Breast epithelium (tissue), 4 donors: ENCODE measurements at places on chromosomes 1 and 21. TPM values are rescaled to one million over a fixed set of nuclear protein-coding genes. Genes with fewer than 3 reads are reported as not detected.

GRCh38 chr1:91572044-91572443, 71.4 kb downstream of the CDC7 start:
- DNase-seq: no peak

DNA sequence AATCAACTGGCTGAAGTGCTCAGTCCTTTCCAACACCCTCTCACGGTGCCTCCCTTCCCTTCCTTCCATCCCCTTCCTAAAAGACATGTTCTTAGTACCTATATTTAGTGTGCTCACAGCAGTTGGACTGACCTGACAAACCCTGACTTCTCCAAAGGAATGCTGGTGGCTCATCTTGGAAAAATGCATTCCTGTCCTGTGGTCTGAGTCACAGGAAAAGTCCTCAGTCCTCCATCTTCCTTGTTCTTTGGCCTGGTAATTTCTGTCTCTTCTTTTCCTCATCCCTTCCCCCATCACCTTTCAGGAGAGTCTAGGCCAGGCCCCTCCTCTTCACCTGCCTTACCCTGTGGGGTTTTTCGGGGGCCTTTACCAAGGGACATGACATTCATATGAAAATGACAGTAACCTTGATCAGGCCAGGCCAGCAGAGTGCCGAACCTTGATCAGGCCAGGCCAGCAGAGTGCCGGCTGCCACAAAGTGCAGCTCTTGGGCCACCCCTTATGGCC, 7.2 kb downstream of the ATP1B1 start:
- DNase-seq: no peak

CASP9 gene
- total RNA-seq: 15.8 TPM

BPNT1 gene
- total RNA-seq: 24.3 TPM

DNA sequence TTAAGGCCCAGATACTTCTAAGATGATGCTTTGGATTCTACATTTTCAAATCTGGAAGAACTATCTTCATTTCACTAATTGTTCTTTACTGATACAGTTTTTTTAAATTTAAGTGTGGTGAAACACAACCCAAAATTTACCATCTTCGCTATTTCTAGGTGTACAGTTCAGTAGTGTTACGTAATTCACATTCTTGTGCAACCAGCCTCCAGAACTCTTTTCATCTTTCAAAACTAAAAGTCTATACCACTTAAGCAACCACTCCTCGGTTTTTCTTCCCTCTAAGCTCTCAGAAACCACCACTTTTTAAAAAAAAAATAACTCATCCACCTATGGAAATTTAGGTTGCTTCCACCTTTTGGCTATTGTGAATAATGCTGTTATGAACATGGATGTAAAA, 220.7 kb downstream of the PDE4B start:
- DNase-seq: no peak

- DNase-seq: no peak
Observed at GRCh38 chr1:18907917-18908845, 5.8 kb upstream of the ALDH4A1 start.

VHLL gene
- 0.98 TPM for total RNA-seq

DNA sequence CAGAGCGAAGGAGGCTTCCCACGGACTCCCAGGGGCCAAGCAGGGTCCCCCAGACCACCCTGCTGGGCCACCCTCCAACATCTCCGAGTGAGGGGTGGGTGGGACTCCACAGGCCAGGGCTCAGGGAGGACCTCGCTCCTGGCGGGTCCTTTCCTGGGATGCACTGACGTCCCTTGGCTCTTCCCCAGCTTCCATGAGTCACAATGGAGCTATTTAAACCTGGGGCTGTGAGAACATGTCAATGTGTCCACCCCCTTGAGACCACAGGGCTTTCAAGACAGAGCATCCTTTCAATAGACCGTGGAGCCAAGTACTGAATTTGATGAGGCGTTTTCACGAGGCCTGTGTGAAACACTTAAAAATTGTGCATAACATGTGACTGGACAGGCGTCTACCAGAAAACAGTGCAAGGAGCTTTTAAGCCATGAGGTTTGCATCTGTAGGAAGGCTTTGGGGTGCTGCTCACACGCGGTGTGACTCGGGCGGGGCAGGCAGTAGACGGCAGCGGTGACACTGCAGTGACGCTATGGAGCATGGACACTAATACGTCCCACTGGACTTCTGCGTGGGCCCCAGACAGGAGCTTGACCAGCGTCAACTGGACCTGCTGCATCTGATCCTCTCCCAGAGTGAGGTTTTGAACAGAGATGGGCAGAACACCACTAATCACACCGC, 24.1 kb upstream of the NPHP4 start:
- DNase-seq: no peak

GRCh38 chr1:191913260-191913977, 244.8 kb upstream of the RGS18 start:
- DNase-seq: no peak

GRCh38 chr1:190116921-190117320, 360.7 kb downstream of the BRINP3 start:
- no peak for DNase-seq

IL20 gene
- total RNA-seq: 1.5 TPM

SLC6A9 gene
- total RNA-seq: 5.1 TPM

LCE1B gene
- not detected for total RNA-seq

- peak; percentile 83 for DNase-seq
Observed at GRCh38 chr21:45554477-45555175, 12.4 kb upstream of the SLC19A1 start.

OR2L5 gene
- not detected for total RNA-seq

KCNQ4 gene
- total RNA-seq: 0.32 TPM

- no peak for DNase-seq
Observed at GRCh38 chr1:151474745-151475144, 15.5 kb upstream of the POGZ start.

DNA sequence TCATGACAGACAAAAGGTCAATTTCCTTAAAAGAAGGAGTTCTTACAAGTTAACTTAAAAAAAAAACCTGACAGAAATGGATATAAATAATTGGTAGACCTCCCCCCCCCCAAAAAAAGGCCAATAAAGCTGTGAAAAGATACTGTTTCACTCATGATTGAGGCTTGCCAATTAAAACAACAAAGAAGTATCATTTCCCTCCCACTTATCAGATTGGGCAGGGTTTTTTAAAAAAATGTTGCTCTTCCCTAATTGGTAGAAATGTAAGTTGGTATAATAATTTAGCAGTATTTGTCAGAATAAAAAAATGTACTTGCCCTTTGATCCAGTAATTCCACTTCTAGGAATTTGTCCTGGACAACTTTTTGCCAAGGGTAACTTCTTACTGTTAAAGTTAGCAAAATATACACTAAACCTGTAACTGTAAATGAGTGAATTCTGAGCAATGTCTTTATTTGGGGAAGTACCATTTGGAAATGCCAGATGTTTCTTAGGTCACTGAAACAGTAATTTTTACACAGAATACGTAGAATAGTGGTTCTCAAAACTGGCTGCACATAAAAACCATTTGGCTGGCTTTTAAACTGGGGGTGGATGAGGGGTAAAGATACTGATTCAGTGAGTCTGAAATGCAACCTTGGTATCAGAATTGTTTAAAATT, 17.5 kb downstream of the RNF2 start:
- DNase-seq: no peak

LRRIQ3 gene
- total RNA-seq: 2.6 TPM

CENPF gene
- total RNA-seq: 1.3 TPM

GRCh38 chr1:248736977-248737376, 18.6 kb downstream of the LYPD8 start:
- DNase-seq: no peak

IGSF9 gene
- 8.0 TPM for total RNA-seq

DNA sequence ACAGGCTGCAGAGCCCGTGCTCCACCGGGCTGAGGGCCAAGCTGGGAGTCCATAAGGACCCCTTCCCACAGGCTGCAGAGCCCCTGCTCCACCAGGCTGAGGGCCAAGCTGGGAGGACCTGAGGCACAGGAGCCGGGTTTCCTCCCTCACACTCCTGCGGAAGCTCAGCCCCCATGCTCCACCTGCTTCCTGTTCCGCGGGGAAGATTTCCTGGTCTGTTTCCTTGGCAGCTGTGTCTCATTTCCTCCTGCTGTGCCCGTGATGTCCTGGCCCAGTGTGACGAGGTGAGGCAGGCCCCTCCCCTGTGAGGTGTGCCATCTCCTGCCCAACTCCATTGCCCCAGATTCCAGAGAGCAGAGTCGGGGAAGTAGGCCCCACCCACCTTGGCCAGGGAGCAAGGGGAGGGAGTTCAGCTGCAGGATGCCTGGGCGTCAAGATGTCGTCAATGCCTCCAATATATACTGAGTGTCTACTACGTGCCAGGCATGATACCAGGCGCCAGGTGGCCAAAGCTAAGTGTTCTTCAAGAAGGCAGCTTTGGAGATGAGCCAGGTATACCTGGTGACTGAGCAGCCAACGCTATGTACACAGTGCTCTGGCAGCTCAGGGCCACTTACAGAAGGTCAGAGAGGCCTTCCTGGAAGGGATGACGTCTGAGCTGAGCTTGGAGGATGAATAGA, 58.8 kb downstream of the NAV1 start:
- DNase-seq: peak; percentile 79

SLC9C2 gene
- total RNA-seq: not detected
